Neuronal stem cell (in vitro differentiated cells): ENCODE measurements at places on chromosomes 7 and 10.

DNA sequence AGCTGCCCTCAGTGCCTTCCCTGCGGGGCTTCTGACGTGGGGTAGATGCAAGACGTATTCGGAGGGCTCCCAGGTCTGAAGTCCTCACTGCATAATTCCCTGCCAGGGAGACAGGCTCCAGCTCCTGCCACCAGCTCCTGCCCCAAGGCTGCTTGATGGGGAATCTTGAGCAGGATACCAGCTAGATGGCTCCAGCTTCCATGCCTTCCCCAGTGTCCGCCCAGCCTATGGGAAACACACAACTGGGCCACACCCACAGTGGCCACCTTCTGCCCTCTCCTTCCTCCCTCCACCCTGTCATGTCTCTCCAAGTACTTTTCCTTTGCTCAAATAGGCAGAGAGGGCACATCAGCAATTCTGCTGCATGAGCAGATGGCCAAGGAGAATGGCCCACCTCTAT is 95.8 kb downstream of the PARP12 start:
- H3K27me3 ChIP-seq: peaks cover 4% of the 10 kb centered on the region
- H3K4me3 ChIP-seq: no peak overlapping the region
- H3K4me1 ChIP-seq: no peaks in the 10 kb centered on the region
- H3K36me3 ChIP-seq: no peaks in the 10 kb centered on the region

DNA sequence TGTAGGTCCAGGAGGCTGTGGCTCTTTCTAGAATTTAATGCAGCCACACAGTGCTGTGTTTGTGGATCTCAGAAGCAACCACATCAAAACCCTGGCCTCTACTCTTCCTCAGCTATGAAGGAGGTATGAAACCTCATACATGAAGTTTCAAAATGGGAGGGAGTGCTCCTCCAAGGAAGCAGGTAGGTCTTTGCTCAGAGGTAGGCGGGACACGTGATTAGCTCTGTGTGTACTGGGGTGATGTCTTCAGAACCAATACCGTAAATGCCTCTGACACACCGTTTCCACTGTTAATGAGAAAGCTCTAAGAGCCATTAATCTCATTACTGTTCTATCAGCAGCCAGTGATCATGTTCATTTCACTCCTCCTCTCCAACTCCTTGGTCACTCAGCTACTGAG is 126.1 kb downstream of the PLXNA4 start:
- no peak overlapping the region for H3K4me3 ChIP-seq
- no peak for DNase-seq
- H3K27ac ChIP-seq: no peak overlapping the region
- H3K4me1 ChIP-seq: no peaks in the 10 kb centered on the region

GRCh38 chr7:67955061-67955460 is 958.4 kb downstream of the TYW1 start:
- H3K36me3 ChIP-seq: no peaks in the 10 kb centered on the region
- H3K27ac ChIP-seq: no peak overlapping the region
- no peak overlapping the region for H3K4me3 ChIP-seq
- H3K4me1 ChIP-seq: no peaks in the 10 kb centered on the region
- DNase-seq: no peak

DNA sequence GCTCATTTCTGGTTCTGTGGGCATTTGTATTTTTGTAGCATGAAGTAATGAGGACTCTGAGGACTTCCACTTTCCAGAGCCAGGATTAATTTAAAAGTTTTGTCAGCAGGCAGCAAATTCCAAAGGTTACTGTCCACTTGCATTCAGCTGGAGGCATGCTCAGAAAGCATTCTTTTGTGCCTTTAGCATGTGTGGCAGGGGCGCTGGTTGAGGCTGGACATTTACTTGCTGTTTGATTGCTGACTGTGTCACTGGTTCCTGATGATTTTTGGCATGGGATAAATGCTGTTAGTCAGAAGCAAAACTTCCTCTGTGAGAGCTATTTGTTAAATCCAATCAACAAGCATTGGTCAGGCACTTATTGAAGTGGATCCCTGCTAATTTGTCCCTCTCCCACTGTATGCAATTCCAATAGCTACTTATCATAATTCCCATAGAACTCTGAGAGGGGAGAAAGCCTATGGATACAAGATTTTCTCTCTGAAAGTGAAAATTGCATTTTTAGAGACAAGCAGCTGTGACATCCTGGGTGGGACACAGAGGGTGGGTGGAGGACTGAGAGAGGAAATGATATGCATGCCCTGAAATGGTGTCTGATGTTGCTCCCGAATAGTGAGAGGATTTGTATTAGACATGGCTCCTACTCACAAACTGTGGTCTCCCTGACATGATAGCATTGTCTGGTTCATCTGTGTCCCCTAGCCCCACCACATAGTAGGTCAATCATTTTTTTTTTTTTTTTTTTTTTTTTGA is 161.2 kb upstream of the WDR11 start:
- no peak overlapping the region for H3K4me3 ChIP-seq
- H3K4me1 ChIP-seq: peaks cover 3% of the 10 kb centered on the region
- no peak for DNase-seq
- no peaks in the 10 kb centered on the region for H3K36me3 ChIP-seq

GRCh38 chr10:115660391-115660790 is 567.2 kb downstream of the ATRNL1 start:
- no peaks in the 10 kb centered on the region for H3K27me3 ChIP-seq
- no peaks in the 10 kb centered on the region for H3K36me3 ChIP-seq
- H3K4me1 ChIP-seq: no peaks in the 10 kb centered on the region
- no peak overlapping the region for H3K4me3 ChIP-seq

GRCh38 chr10:77081481-77081891 is 556.1 kb downstream of the KCNMA1 start:
- no peak for DNase-seq
- no peak overlapping the region for H3K4me3 ChIP-seq
- H3K4me1 ChIP-seq: peaks cover 4% of the 10 kb centered on the region
- no peaks in the 10 kb centered on the region for H3K27me3 ChIP-seq
- H3K36me3 ChIP-seq: no peaks in the 10 kb centered on the region

- no peak for DNase-seq
- H3K4me3 ChIP-seq: no peak overlapping the region
- H3K36me3 ChIP-seq: no peaks in the 10 kb centered on the region
- no peak overlapping the region for H3K27ac ChIP-seq
Measured at GRCh38 chr10:4511509-4511908, 314.5 kb upstream of the AKR1E2 start.

- H3K27me3 ChIP-seq: no peaks in the 10 kb centered on the region
- no peak for DNase-seq
- H3K4me1 ChIP-seq: peaks cover 2% of the 10 kb centered on the region
- no peak overlapping the region for H3K27ac ChIP-seq
Measured at GRCh38 chr10:114328874-114329273, 75.4 kb downstream of the AFAP1L2 start.

GRCh38 chr7:50330696-50331095 is 26.2 kb downstream of the IKZF1 start:
- peaks cover 3% of the 10 kb centered on the region for H3K36me3 ChIP-seq
- DNase-seq: no peak
- H3K27ac ChIP-seq: no peak overlapping the region
- H3K4me3 ChIP-seq: no peak overlapping the region

DNA sequence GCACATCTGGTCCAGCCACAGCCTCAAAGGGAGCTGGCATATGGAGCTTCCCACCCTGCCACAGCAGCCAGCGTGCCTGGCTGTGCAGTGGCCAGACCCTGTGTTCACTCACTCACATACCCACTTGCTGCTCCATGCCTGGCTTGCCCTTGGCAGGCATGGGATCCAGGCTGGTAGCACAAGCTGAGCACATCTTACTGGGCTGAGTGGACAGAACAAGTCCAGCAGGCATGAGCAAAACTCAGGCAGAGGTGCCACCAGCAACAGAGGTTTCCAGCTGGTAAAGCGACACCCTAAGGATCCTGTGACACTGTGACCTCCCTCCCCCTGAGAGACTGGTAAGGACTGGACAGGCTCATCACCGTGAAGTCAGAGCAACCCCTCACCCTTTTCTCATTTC is 25.1 kb downstream of the SVIL start:
- H3K27ac ChIP-seq: no peak overlapping the region
- DNase-seq: no peak
- H3K4me1 ChIP-seq: no peaks in the 10 kb centered on the region
- no peaks in the 10 kb centered on the region for H3K27me3 ChIP-seq

- no peaks in the 10 kb centered on the region for H3K27me3 ChIP-seq
- no peaks in the 10 kb centered on the region for H3K36me3 ChIP-seq
- no peak overlapping the region for H3K27ac ChIP-seq
- DNase-seq: no peak
- H3K4me1 ChIP-seq: peaks cover 7% of the 10 kb centered on the region
- no peak overlapping the region for H3K4me3 ChIP-seq
Measured at GRCh38 chr7:37354656-37355131, 94.0 kb downstream of the ELMO1 start.

GRCh38 chr7:110894111-110894510 is 196.8 kb upstream of the LRRN3 start:
- no peaks in the 10 kb centered on the region for H3K27me3 ChIP-seq
- no peaks in the 10 kb centered on the region for H3K36me3 ChIP-seq
- H3K4me3 ChIP-seq: no peak overlapping the region
- no peaks in the 10 kb centered on the region for H3K4me1 ChIP-seq

DNA sequence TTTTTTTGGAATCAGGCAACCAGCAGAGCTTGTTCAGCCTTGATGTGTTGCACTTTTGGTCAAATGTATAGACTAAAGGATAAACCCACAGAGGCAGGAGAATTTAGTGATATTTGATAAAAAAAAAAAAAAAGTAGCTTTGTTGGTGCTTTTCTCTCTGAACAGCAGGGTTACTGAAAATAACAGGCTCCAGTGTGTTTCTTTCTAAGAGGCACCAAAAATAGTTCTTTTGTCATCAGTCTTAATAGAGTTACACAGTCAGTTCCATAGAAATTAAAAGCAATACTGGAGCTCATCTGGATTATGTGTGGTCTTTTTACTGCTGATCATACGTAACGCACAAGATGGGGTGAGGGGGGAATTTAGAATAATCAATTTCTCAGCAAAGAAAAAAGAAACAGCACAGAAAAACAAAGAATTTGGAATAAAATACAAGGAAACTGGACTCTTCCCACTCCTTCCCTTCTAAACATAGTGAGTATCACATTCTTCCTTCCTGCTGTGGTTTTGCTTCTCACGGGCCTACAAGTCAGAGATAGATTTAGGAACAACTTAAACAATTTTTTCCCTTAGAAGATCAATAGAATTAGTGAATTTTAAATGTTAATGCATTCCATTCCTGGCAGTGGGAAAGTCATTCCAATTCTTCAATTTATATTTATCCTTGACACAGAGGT is 178.8 kb upstream of the AKR1E2 start:
- H3K36me3 ChIP-seq: no peaks in the 10 kb centered on the region
- no peaks in the 10 kb centered on the region for H3K27me3 ChIP-seq
- no peak overlapping the region for H3K4me3 ChIP-seq
- DNase-seq: no peak

DNA sequence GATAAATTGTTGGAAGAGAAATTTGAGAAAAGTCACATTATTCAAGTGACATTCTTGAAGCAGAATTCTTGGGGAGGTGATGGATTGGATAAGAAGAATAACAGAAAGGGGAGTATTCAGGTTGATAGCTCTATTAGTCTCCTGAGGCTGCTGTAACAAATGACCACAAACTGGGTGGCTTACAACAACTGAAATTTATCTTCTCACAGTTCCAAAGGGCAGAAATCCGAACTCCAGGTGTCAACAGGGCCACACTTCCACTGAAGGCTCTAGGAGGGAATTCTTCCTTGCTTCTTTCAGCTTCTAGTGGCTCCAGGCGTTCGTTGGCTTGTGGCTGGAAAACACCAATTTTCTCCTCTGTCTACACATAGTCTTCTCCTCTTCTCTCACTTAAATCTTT is 99.8 kb downstream of the TES start:
- H3K27me3 ChIP-seq: no peaks in the 10 kb centered on the region
- DNase-seq: no peak
- H3K36me3 ChIP-seq: no peaks in the 10 kb centered on the region
- H3K4me3 ChIP-seq: no peak overlapping the region

- no peak overlapping the region for H3K27ac ChIP-seq
- H3K27me3 ChIP-seq: no peaks in the 10 kb centered on the region
- no peak overlapping the region for H3K4me3 ChIP-seq
- no peak for DNase-seq
- no peaks in the 10 kb centered on the region for H3K4me1 ChIP-seq
- peaks cover 68% of the 10 kb centered on the region for H3K36me3 ChIP-seq
Measured at GRCh38 chr7:155669717-155670505, 25.4 kb downstream of the RBM33 start.

DNA sequence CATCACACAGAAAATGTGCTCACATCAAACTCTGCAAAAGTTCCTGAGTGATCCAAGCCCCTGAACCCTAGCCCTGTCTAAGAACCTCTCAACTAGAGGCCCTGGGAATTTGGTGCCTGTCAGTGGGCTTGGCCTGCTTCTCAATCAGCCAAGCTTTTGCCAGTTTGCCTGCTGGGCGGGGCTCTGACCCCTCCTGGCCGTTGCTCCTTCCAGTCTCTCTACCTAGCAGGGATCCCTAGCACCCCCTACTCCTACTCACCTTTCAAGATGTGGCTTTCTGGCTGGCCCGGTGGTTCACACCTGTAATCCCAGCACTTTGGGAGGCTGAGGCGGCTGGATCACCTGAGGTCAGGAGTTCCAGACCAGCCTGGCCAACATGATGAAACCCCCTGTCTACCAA is 2.1 kb downstream of the KLRG2 start:
- H3K27ac ChIP-seq: no peak overlapping the region
- H3K27me3 ChIP-seq: peaks cover 19% of the 10 kb centered on the region
- no peak for DNase-seq

GRCh38 chr7:148856891-148857290 is 27.2 kb downstream of the EZH2 start:
- H3K27ac ChIP-seq: no peak overlapping the region
- peaks cover 16% of the 10 kb centered on the region for H3K36me3 ChIP-seq
- H3K4me1 ChIP-seq: no peaks in the 10 kb centered on the region
- H3K4me3 ChIP-seq: no peak overlapping the region

- DNase-seq: no peak
- H3K4me1 ChIP-seq: peaks cover 30% of the 10 kb centered on the region
- no peak overlapping the region for H3K27ac ChIP-seq
- peaks cover 4% of the 10 kb centered on the region for H3K36me3 ChIP-seq
- H3K27me3 ChIP-seq: no peaks in the 10 kb centered on the region
- H3K4me3 ChIP-seq: no peak overlapping the region
Measured at GRCh38 chr7:2819161-2819953, 24.8 kb downstream of the GNA12 start.

GRCh38 chr7:117854186-117854585 is 19.1 kb downstream of the CTTNBP2 start:
- H3K36me3 ChIP-seq: no peaks in the 10 kb centered on the region
- H3K4me3 ChIP-seq: no peak overlapping the region
- no peaks in the 10 kb centered on the region for H3K4me1 ChIP-seq
- H3K27ac ChIP-seq: no peak overlapping the region
- no peak for DNase-seq

GRCh38 chr7:543501-544337 is 24.1 kb upstream of the PDGFA start:
- H3K27ac ChIP-seq: no peak overlapping the region
- peaks cover 9% of the 10 kb centered on the region for H3K4me1 ChIP-seq
- H3K4me3 ChIP-seq: no peak overlapping the region
- DNase-seq: no peak
- no peaks in the 10 kb centered on the region for H3K27me3 ChIP-seq

- H3K27me3 ChIP-seq: no peaks in the 10 kb centered on the region
- H3K27ac ChIP-seq: no peak overlapping the region
- H3K4me3 ChIP-seq: no peak overlapping the region
- peaks cover 5% of the 10 kb centered on the region for H3K4me1 ChIP-seq
Measured at GRCh38 chr10:1631282-1631681, 106.0 kb downstream of the ADARB2 start.
